T follicular helper cell (primary cell): ENCODE measurements at places on chromosomes 12 and 14.

DNA sequence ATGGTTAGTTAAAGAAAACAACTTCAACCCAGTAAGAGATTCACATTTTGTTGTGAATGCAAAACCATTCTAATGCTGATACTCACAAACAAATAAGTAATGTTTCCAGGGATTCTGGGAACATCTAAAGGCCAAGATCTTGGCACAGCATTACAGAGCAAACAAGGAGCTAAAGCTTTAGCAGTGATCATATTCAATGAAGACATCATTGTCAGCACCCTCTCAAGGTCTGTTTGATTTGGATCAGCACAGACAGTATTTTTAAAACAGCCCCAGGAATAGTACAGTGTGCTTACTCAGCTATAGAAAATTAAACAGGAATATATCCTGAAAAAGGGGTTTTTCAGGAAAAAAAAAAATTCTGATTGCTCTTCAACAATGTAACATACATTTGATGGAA, 71.4 kb downstream of the TMEM260 start:
- no peak for DNase-seq

- DNase-seq, result no peak
Measured at GRCh38 chr12:57162553-57163125, 15.2 kb upstream of the LRP1-AS start.

DNA sequence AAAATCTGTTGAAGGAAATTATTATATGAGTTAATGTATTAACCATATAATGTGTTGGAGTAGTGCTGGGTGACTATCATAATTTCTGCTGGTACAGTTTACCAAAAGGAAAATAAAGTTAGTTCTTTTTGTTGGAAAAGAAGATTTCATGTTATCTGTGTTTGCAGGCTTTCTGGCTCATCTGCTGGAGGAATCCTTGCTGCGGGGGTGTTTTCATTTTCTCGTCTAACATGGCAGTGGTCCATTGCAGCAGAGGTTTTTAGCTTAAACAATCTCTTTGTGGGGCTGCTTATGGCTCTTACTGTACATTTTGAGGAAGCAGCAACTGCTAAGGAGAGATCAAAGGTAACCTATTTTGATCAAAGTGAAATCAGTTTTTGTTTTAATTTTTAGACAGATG, 24.1 kb downstream of the TMEM260 start:
- no peak for DNase-seq

GRCh38 chr14:34180434-34180833, 229.6 kb upstream of the EGLN3 start:
- no peak for DNase-seq

- DNase-seq, result no peak
Measured at GRCh38 chr14:75976826-75977581, 4.8 kb downstream of the TGFB3 start.

DNA sequence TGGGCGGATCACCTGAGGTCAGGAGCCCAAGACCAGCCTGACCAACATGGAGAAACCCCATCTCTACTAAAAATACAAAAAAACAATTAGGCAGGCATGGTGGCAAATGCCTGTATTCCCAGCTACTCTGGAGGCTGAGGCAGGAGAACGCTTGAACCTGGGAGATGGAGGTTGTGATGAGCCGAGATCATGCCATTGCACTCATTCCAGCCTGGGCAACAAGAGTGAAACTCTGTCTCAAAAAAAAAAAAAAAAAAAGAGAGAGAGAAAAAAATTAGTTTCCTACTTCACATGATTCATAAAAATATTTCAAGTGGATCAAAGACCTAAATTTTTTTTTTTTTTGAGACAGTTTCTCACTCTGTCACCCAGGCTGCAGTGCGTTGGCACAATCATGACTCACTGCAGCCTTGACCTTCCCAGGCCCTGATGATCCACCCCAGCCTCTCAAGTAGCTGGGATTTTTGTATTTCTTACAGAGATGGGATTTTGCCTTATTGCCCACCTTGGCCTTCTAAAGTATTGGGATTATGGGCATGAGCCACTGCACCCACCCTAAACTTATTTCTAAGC, 24.9 kb downstream of the FCF1 start:
- DNase-seq, result no peak

- DNase-seq, result no peak
Measured at GRCh38 chr14:51396222-51396815, 156.3 kb downstream of the TMX1 start.

DNA sequence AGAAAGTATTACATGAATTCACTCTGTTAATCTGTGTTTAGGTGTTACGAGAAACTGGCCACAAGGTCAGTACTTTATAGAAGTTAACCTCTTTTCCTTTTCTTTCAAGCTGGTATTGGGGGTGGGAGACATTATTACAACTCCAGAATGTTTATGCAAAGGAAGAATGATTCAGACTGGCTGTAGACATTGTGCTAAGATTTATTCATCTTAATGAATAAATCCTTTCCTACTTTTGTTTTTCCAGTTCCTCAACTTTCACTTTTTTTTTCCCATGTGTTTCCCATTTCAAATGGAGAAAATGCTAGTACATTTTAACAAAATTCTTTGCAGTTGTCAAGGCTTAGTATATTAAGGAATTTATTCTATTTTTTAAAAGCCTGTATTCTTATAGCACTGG, 1.3 kb downstream of the OTOGL start:
- no peak for DNase-seq

DNA sequence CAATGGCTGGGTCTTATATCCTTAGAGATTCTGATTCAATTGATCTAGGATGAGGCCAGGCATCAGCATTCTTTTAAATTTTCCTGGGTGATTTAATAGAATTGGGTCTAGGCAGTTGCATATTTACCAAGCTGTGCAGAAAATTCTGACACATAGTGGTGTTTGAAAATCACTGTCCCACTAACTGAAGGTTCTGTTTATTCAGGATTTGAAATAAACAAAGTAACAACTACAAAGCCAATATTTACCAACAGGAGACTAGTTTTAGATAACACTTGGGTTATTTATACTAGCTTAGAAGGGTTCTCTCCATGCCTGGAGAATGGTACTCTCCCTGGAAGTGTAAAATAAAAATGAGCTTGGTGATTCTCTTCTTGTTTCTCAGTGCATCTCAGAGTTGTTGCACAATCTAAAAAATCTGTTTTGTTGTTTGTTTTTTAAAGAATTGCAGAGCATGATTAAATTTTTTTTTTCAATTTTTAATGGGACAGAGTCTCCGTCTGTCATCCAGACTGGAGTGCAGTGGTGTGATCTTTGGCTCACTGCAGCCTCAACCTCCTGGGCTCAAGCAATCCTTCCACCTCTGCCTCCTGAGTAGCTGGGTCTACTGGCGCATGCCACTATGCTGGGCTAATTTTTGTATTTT, 16.9 kb downstream of the BEST3 start:
- no peak for DNase-seq

DNA sequence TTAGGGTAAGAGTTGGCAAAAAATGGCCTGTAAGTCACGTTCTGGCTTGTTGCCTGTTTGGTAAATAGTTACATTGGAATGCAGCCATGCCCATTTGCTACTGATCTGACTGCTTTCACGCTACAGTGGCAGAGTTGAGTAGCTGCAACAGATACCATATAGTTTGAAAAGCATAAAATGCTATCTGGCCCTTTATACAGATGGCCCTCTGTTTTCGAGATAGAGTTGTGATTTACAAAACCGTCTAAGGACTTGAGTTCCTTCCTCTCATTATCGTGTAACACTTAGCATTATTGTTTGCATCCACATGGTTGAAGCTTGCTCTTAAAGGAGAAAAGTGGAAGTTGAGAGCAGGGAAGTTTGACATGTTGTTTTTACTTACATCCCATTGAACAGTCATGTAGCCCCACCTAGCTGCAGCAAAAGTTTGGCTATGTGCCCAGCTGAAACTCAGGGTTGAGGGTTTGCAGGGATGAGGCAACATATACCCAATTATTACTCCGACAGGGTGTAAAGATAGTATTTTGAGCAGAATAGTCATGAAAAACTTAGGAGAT, 11.3 kb upstream of the SCFD1 start:
- no peak for DNase-seq

DNA sequence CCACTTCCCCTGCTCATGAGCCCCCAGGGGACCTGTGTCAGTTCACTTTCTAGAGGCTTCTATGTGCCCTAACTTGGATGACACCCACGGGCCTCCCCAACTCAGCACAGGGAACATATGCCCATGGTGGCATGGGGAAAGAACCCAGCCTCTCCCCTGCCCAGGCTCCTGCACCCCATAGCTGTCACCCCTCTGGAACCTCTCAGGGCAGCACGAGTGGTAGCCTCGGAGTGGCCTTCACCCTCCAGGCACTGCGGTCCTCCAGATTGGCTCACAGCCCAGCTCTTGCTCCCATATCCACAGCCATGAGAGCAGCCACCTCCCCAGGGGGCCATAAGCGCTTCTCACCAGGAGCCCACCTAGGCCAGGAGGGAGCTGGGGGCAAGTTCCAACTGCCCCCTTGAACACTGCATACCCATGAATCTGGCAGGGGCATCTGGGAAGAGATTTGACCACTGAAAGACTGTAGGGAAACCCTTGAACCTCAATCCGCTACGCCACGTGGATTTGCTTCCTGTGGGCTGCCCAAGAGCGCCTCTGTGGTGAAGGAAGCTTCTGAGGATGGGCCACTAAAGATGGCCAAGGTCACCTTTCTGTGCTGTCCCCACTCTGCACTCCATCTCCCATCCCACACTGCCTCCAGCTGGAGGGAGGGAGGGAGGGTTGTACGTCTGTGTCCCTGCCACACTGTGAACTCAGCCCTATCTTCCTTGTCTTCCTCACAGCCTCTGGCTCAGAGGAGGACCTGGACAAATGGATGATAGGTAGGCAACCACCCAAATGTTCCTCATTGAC, 11.9 kb downstream of the PLD4 start:
- no peak for DNase-seq

DNA sequence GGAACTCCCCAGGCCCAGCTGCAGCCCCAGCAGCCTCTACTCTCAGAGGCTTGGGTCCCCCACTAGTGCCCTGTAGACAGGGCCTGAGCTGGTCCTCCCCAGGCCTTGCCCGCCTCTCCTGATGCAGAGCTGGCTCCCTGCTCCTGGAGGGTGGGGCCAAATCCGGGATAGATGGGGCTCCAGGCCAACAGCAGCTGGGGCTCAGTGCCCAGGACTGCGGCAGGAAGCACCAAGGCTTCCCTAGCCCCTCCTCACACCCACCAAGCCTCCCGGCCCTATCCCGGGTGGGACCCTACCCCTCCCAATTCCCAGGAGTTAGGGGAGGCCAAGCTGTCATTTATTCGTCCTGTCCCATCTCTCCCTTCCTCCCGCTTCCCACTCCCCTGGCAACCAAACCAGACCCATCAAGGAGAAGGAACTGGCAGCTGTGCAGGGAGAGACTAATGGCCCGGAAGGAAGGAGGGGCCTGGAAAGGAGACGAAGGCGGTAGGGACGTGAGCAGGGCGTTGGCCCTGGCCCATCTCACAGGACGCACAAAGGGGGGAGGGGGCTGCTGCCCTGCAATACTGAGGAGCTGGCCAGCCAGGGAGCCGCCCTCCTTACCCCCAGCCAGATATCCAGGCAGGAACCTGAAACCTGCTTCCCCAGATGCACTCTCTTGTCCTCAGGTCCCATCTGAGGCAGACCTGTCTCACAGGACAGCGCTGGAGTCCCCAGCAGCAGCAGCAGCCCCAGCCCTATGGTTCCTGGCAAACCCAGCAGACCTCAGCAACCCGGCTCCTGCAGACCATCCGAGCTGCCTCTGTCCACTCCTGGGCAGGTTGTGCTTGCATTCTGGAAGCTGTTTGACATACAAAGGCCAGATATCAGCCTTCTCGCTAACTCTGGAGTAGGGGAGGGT, 1.6 kb upstream of the PRPH start:
- DNase-seq, result no peak

- DNase-seq, result no peak
Measured at GRCh38 chr12:67270622-67271021, 1.5 kb downstream of the CAND1 start.

DNA sequence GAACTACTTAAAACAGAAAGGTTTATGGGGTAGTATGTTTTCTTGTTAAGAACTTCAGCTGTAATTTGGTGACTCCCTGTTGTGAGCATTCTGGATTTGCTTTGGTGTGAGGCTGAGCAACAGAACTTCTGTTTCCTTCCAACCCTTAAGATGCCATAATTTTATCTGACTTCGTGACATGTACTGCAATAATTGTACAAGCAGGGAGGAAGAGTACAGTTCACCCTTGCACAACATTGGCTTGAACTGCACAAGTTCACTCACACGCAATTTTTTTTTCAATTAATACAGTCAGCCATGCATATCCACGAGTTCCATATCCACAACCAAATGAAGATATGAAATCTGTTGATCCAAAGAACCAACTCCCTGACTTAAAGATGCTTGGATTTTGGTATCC, 42.9 kb upstream of the ANKS1B start:
- no peak for DNase-seq

DNA sequence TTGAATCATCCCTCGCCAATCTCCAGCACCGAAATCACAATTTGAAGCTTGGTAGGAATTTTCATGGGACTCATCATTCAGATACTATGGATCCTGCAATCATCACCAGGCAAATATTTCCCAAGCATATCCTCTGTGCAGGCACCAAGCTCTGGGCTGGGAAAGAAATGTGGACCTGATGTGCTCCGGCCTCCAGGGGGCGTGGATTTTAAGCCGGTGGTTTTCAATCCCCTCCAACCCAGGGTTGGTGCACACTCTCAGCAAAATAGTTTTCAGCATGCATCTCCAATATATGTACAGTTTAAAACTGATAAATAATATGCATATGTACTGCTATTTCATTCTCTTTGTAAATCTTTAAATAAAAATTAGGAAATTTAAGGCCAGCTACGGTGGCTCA, 98.9 kb downstream of the RBM19 start:
- no peak for DNase-seq

DNA sequence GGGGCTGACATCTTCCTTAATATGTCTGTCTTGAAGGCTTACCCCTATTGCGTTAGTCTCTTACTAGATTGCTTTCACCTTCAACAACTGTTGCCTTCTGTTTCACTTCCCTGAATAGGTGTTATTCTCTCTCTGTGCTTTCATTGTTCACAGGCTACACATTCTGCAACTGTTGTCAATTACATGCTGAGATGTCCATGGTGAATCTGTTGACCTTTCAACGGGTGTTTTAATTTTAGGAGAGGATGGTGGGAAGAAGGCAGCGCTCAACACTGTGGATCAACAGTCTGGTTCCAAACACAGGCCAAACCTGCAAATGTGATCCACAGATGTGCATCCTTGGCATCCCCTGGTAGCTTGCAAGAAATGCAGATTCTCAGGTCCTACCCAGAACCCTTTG, 101.9 kb downstream of the DACT1 start:
- no peak for DNase-seq

DNA sequence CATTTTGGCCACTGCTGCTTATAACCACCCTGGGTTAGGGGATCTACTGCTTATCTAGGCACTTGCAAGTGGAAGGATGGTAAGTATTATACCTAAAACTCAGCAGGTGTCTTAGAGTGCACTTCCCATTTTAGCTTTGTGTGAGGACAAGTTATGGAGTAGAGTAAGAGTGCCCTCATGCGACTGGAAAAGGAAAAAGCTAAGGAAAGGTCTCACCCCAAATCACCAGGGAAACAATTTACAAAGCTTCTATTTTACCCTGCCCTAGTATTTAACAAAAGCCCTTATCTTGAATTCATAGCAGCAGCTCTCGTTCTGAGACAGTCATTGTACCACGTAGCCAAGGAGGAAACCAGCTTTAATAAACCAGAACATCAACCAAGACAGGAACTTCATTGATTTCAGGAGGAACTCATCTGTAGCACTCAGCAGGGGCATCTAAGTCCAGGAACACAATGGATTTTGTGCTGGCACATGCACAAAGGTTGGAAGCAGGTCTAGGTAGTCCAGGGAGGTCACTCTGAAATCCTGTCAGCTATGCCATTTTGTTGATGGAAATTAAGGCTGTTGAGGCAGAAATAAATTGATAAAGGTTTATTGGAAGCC, 2.9 kb downstream of the RDH12 start:
- peak; percentile 9 for DNase-seq

- DNase-seq, result no peak
Measured at GRCh38 chr12:62730649-62731048, 204.3 kb downstream of the PPM1H start.
